ENCODE measurements at places on chromosomes 3 and 15. TPM values are rescaled to one million over a fixed set of nuclear protein-coding genes. Genes with fewer than 3 reads are reported as not detected.

- H3K4me1 ChIP-seq = no peaks in the 10 kb centered on the region
- H3K4me3 ChIP-seq = no peak overlapping the region
- H3K27ac ChIP-seq = no peak overlapping the region
- no peak for DNase-seq
Observed at GRCh38 chr15:50452927-50453326, 28.7 kb downstream of the USP8 start.

DNA sequence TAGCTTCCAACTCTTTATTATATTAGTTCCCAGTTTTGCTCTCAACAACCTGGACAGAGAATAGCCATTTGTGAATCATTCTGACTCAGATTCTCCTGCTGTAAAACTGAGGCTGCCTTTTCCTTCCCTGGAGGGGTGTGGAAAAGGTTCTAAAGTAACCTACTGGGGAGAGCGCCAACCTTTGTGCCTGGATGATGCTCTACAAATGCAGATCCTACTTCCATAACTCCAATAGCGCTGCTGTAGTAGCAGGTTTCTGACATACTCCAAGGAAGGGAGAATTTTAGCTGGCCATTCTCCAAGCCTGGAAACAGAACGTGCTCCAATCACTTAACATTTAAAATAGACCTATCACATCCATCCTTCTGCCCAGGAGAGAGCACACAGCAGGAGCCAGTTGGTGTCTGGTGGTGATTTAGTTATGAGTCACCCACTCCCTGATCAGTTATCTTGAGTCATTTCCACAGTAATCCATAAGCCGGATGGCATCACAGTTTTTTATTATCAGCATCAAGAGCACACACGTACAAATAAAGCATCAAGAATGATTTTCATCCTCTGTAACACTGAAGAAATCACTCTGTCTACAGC lies 38.3 kb downstream of the MYH15 start:
- H3K27me3 ChIP-seq = no peaks in the 10 kb centered on the region
- H3K4me3 ChIP-seq = peak overlapping the region; percentile 21
- peaks cover 21% of the 10 kb centered on the region for H3K4me1 ChIP-seq
- peak overlapping the region; percentile 82 for H3K27ac ChIP-seq
- no peaks in the 10 kb centered on the region for H3K36me3 ChIP-seq

GRCh38 chr15:40906991-40907802 lies 12.9 kb downstream of the VPS18 start:
- DNase-seq = no peak
- H3K4me3 ChIP-seq = peak overlapping the region; percentile 41
- peaks cover 24% of the 10 kb centered on the region for H3K4me1 ChIP-seq

- peaks cover 11% of the 10 kb centered on the region for H3K4me1 ChIP-seq
- H3K27me3 ChIP-seq = no peaks in the 10 kb centered on the region
- H3K36me3 ChIP-seq = peaks cover 22% of the 10 kb centered on the region
- H3K4me3 ChIP-seq = no peak overlapping the region
Observed at GRCh38 chr3:39404943-39405686, 1.4 kb upstream of the RPSA start.

DNA sequence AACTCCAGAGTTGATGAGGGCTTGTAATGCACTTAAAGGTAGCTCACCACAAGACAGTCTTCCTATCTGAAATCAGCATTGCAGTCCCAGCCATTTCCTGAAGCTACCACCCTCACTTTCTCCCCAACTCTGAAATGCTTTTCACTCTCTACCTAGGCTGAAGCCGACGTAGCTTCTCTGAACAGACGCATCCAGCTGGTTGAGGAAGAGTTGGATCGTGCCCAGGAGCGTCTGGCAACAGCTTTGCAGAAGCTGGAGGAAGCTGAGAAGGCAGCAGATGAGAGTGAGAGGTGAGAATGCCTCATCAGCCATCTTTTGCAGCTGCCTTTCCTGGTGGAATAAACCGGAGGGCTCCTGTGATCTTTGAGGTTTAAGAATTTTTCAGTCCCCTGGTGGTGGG lies 14.3 kb downstream of the TPM1 start:
- peaks cover 40% of the 10 kb centered on the region for H3K4me1 ChIP-seq
- H3K27me3 ChIP-seq = no peaks in the 10 kb centered on the region
- no peak overlapping the region for H3K4me3 ChIP-seq
- H3K36me3 ChIP-seq = peaks cover 24% of the 10 kb centered on the region

GRCh38 chr3:144391236-144391635 lies 419.6 kb downstream of the DIPK2A start:
- no peaks in the 10 kb centered on the region for H3K27me3 ChIP-seq
- H3K4me3 ChIP-seq = no peak overlapping the region
- H3K36me3 ChIP-seq = no peaks in the 10 kb centered on the region
- DNase-seq = no peak
- no peaks in the 10 kb centered on the region for H3K4me1 ChIP-seq
- H3K27ac ChIP-seq = no peak overlapping the region

- H3K4me1 ChIP-seq = no peaks in the 10 kb centered on the region
- no peaks in the 10 kb centered on the region for H3K36me3 ChIP-seq
- H3K27me3 ChIP-seq = no peaks in the 10 kb centered on the region
- H3K4me3 ChIP-seq = no peak overlapping the region
- no peak overlapping the region for H3K27ac ChIP-seq
Observed at GRCh38 chr3:182116386-182116785, 404.7 kb downstream of the SOX2 start.

DNA sequence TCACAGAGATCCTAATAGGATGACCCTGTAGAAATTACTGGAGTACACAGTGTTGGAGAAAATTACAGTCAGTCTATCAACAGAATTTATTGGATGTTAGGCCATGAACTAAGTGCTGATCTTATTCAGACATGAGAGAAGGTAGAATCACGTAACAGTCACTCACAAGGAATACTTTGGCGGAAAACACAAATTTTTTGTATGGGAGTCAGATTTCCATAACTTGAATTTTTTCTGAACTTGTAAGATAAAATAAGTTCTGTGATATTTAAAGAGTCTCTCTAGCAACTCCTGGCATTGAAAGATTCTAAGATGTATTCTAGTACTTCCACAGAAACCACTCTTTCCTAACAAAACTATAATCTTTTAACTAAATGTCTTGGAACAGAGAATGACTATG lies 178.8 kb upstream of the MME start:
- H3K4me1 ChIP-seq = no peaks in the 10 kb centered on the region
- no peaks in the 10 kb centered on the region for H3K27me3 ChIP-seq
- H3K4me3 ChIP-seq = no peak overlapping the region
- H3K27ac ChIP-seq = no peak overlapping the region
- H3K36me3 ChIP-seq = no peaks in the 10 kb centered on the region
- no peak for DNase-seq

DNA sequence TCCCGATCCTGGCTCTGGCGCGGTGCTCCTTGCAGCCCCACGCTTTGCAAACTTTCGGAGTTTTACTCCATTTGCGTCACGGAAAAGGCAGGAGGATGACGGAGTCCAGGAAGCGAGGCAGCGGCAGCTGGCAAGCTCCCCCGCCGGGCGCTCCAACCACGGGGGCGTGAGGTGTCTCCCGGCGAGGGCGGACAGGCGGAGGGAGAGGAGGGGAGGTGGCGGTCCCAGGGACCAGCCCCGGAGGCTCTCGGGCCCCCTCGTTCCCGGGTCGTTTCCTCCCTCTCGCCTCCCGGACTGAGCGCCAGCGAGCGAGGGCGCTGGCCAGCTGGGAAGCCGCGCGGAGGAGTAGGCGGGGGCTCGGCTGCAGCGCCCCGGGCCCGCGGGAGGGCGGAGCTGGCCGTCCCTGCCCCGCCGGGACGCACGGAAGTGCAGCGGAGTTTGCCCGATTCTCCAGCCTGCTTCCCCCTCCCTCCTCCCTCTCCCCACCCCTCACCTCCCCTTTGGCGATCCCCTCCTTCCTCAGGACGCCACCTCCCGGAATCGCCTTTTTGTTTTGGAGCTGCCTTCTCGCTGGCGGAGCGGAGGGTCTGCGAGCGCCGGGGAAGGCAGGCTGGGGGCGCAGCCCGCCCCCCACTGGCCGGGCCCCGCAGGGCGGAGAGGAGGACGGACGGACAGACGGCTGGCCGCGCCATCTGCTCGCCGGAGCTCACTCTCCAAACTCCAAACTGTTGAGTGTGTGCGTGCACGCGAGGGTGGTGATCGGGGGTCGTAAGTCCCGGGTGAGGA lies at the start of gene SNX33:
SNX33 (plus strand) TSS at position 543 of the 786 bp plus-strand sequence. CDS start 1,191 bp downstream, outside the sequence.
- peak within 1 kb of the TSS; percentile 76 for H3K4me3 ChIP-seq
- H3K27ac ChIP-seq = peak within 1 kb of the TSS; percentile 81
- peaks cover 31% of the 10 kb centered on the region for H3K4me1 ChIP-seq
- no peaks in the 10 kb centered on the region for H3K36me3 ChIP-seq

DNA sequence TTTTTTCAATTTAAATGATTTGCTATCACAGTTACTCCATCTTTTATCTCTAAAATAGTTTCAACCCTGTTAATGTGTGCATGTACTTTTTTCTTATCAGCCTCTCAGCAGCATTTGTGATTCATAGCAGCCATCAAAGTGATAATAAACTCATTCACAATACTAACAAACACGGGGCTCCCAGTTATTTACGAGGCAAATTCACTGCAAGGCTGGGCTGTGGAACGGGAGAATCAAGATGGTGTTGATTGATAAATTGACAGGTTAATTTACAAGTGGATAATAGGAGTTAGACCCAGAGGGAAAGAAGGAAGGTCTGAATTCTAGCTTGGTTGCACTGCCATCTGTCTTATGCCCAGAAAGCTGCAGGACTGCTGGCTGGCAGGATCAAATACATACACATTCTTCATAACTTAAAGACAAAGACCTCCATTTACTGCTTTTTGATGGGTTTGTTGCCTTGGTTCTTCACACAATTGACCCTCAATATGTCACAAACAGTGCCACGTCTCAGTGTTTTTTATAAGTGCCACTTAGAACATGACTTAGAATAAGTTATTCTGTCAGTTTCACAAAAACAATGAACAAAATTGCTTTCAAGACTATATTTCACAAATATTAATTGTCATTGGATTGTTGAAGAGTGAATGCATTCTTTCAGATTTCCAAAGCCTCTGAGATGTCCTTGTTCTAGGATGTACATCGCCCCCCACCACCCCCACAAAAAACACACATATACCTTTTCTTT lies 562.8 kb downstream of the NR2F2 start:
- no peak for DNase-seq
- H3K36me3 ChIP-seq = no peaks in the 10 kb centered on the region
- H3K27ac ChIP-seq = no peak overlapping the region
- no peaks in the 10 kb centered on the region for H3K4me1 ChIP-seq
- H3K4me3 ChIP-seq = no peak overlapping the region

DNA sequence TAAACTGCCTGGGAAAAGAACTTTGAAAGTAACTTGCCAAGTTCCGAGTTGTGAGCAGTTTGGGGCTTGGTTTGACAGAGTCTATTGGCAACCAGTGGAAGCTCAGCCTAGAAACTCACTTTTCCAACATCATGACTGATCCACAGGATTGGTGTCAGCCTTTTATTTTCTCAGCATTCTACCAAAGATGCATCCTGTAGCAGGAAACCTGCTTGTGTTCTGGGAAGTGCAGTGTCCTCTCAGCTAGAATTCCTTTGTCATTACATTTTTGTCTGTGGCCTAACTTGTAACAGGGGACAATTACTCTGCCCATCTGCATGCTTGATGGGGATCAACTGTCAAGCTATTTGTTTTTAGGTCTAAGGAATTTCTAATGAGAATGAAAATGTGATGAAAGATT lies 116.7 kb upstream of the LMOD3 start:
- H3K4me3 ChIP-seq = no peak overlapping the region
- 0 out of 2 replicates have a peak, but pooled peaks cover 4% of the 10 kb centered on the region for H3K4me1 ChIP-seq
- no peak for DNase-seq

- no peak overlapping the region for H3K27ac ChIP-seq
- no peak overlapping the region for H3K4me3 ChIP-seq
- no peak for DNase-seq
- H3K27me3 ChIP-seq = no peaks in the 10 kb centered on the region
- H3K36me3 ChIP-seq = no peaks in the 10 kb centered on the region
- peaks cover 6% of the 10 kb centered on the region for H3K4me1 ChIP-seq
Observed at GRCh38 chr15:31085359-31085758, 16.2 kb downstream of the TRPM1 start.

DNA sequence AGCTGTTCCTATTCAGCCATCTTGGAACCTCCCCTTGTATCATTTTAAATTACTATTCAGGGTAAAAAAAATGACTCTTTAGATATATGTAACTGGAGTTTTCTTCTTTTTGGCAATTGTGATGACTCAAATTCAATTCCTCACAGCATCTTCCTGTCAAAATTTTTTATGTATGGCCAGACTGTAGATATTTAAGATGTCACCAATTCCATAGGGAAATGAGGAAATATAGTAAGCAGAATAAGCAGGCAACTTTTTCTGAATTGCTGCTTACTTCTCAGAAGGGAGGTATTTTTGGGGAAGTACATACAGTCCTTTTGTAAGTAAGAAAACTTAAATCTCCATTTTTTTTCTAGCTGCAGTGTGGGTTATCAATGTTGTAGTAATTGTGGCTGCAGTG lies 28.8 kb downstream of the EAF2 start:
- no peak overlapping the region for H3K27ac ChIP-seq
- H3K27me3 ChIP-seq = no peaks in the 10 kb centered on the region
- H3K4me1 ChIP-seq = no peaks in the 10 kb centered on the region
- H3K36me3 ChIP-seq = no peaks in the 10 kb centered on the region
- no peak for DNase-seq

DNA sequence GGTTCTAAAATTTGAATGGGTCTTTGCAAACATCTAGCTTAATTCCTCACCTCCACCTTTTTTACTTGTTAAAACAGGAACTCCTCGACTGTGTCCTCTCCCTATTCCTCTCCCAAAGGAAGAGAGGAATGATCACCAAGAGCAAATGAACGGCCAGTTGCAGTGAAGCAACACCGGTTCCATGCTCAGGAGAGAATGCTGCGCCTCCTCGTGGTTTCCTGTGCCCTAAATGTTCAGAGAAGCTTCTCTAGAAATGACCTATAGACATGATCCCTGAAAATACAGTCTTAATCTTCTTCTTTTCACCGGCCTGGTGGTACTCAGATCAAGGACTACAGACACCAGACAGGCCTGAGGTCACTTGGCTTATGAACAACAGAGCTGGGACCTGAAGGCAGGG lies 65.1 kb upstream of the GUCA1C start:
- H3K4me1 ChIP-seq = no peaks in the 10 kb centered on the region
- no peak for DNase-seq
- no peak overlapping the region for H3K27ac ChIP-seq
- no peak overlapping the region for H3K4me3 ChIP-seq

GRCh38 chr3:9399337-9399703 lies 1.9 kb downstream of the SETD5 start:
- H3K27me3 ChIP-seq = no peaks in the 10 kb centered on the region
- peaks cover 9% of the 10 kb centered on the region for H3K36me3 ChIP-seq
- no peak for DNase-seq
- peak overlapping the region; percentile 94 for H3K4me3 ChIP-seq
- H3K4me1 ChIP-seq = peaks cover 46% of the 10 kb centered on the region

DNA sequence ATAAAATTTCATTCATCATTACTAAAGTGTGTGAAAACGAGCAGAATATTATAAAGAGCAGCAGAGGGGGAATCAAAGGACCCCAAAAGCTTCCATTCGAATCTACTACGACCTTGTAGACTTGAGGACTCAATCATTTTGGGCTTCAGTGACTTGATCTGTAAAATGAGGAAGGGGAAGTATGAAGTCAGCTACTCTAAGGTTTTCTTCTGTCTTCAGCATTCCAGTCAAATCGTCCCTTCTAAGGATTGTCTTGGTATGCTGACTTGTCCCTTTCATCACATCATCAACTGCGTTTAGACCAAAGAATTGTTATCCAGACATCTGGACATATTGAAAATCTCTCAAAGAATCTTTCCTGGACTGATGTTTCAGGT lies 44.8 kb downstream of the PLD1 start:
- no peaks in the 10 kb centered on the region for H3K27me3 ChIP-seq
- peaks cover 5% of the 10 kb centered on the region for H3K4me1 ChIP-seq
- H3K27ac ChIP-seq = no peak overlapping the region

GRCh38 chr15:58546635-58547627 lies 115.1 kb downstream of the LIPC start:
- H3K4me3 ChIP-seq = no peak overlapping the region
- peaks cover 5% of the 10 kb centered on the region for H3K4me1 ChIP-seq
- H3K27ac ChIP-seq = no peak overlapping the region
- DNase-seq = peak; percentile 77

The CPN2 gene
- total RNA-seq = 0.08 TPM

The PROS1 gene
- total RNA-seq = 16.8 TPM

The CHRNA3 gene
- total RNA-seq = 0.31 TPM

The SI gene
- not detected for total RNA-seq

The CADM2 gene
- 0.64 TPM for total RNA-seq

The GOLGA8T gene
- not detected for total RNA-seq

The WDR73 gene
- 39.0 TPM for total RNA-seq

All from Panc1 (cell line).